Activated CD4-positive, alpha-beta memory T cell treated with anti-CD3 and anti-CD28 coated beads, Interleukin-2, amount 10 ng/mL, durations not matched to agents 7 days and 5 days (primary cell): ENCODE measurements at places on chromosomes 7 and 10.

DNA sequence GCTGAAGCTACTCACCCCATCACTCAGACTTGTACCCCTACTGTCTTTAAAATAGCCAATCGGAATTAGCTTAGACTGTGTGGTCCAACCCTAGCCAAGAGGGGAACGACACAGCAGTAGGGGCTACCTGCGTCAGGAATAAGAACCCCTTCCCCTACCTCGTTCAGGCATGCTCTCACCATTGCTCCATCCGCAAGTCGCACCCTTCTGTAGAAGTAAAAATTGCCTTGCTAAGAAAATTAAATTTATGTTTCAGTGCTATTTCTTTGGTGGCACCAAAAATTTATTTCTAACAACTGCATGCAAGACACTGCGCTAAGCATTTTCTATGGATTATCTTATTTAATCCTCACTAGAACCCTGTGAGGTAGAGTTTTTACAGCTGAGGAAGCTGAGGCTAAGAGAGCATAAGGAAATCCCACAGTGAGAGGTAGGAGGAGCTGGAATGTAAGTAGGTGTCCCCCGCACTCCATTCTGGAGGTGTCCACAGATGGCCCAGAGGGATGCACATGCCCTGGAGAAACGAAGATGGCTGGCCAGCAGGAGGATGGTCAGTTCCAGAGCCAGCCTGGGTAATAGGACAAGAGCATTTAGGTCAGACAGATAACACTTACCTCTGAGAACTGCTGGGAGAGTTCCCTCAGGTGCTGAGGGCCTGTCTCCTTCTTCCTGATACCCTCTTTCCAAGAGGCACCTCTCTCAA is 15.3 kb upstream of the CACUL1 start:
- no peak for DNase-seq

- no peak for DNase-seq
These were observed 16.7 kb upstream of the AZGP1 start for GRCh38 chr7:99992330-99993038.

DNA sequence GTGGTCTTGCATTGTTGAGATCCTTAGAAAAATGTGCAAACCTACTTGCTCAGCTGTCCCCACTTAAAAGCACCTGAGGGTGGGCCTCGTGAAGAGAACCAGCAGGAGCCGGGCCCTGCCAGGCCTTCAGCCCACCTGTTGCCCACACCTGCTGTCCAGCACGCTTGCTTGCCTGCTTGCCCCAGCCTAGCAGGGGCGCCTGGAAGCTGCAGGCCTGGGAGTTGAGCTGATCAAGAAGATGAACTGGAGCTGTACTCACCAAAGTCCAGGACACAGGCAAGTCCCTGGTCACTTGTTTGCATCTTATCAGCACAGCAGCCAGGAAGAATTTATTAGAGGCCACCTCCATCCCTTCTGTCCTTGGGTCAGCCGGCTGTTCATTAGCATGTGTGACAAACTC is 23.2 kb downstream of the CYP26A1 start:
- no peak for DNase-seq

GRCh38 chr10:97643441-97643985 is 3.0 kb downstream of the PI4K2A start:
- DNase-seq, result no peak

- no peak for DNase-seq
These were observed 146.0 kb downstream of the TNS3 start for GRCh38 chr7:47435889-47436312.

GRCh38 chr7:140300243-140301136 is 97.8 kb downstream of the SLC37A3 start:
- no peak for DNase-seq

GRCh38 chr7:2273866-2274265 is 31.8 kb downstream of the NUDT1 start:
- DNase-seq, result no peak

DNA sequence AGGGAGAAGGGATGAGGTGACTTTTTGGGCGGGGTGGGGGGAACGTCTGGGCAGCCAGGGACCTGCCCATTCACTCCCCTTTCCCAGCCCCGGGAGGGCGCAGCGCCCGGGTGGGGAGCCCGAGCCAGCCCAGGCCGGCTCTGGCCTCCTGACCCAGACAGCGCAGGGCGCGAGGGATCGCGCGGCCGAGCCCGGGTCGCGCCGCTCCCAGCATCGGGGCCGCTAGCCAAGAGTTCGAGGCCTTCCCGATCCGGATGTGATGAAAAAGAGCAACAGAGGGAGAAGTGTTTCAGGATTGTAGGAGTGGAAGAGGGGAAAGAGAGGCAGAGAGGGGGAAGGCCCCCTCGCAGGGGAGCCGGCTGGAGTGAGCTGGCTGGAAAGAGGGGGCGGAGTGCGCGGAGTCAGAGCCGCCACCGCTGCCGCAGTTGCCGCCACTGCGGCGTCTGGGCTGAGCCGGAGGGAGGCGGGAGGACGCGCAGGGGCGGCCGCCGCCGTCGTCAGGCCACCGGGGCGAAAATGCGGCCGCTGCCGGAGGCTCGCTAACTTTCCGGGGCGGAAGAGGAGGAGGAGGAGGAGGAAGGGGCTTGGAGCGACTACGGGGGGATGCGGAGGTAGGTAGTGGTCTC is at the start of gene MDFIC:
Gene MDFIC, plus strand, starts transcription at position 69 of the 626 bp plus-strand sequence. CDS start 940 bp downstream, outside the sequence.
- peak; percentile 69 for DNase-seq

- peak; percentile 77 for DNase-seq
These were observed 2.2 kb downstream of the CYP17A1 start for GRCh38 chr10:102835007-102835482.

GRCh38 chr7:732094-732541 is 5.0 kb upstream of the PRKAR1B start:
- no peak for DNase-seq

DNA sequence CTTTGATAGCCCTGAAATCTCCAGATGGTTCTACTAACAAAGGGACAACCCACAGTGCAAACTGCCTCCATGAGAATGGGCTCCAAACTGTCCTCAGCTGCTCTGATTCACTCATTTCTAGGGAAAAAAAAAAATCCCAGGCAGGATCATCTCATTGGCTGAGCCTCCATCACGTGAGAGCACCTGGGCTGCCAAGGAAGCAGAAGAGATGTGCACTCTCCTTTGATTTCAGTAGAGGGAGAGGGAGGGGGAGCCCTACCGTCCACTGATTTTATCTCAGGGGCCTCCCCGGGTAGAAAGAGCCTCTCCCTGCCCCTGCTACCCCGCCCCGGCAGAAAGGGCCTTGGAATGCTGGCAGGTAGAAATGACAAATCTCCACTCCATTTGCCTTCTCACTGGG is 725.4 kb downstream of the PHTF2 start:
- DNase-seq, result no peak

- peak; percentile 92 for DNase-seq
These were observed at the start of gene MLLT10 for GRCh38 chr10:21533467-21534279. Gene MLLT10, plus strand, starts transcription at chr10:21534232. Its CDS starts 413 bp downstream, at chr10:21534645.

DNA sequence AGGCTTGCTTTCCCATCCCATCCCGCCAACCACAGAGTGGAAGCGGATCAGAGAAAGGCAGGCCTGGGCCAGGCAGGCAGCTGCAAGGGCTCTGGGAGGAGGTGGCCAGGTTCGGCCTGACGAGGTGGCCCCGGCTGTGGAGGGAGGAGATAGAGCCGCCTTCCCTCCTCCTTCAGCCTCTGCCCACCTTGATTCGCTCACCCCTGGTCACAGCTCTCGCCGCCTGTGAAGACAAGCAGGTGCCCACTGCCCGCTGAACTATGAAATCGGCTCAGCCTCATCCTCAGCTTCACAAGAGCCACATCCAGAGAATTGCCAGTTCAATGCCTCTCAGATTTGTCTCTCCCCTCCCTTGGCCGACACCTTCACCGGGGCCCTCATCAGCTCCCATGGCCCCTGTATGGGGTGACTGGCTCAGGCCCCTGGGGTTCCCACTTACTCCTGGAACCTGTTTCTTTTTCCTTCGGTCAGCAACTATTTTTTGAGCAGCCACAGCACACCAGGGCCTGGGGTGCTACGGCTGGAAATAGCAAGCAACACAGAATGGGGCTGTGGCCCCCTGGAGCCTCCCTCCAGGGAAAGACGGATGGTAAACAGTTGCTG is 80.0 kb upstream of the CHST15 start:
- DNase-seq, result no peak

GRCh38 chr7:85292908-85293576 is 106.2 kb upstream of the SEMA3D start:
- DNase-seq, result no peak

- no peak for DNase-seq
These were observed 20.5 kb upstream of the DLD start for GRCh38 chr7:107870427-107871000.

DNA sequence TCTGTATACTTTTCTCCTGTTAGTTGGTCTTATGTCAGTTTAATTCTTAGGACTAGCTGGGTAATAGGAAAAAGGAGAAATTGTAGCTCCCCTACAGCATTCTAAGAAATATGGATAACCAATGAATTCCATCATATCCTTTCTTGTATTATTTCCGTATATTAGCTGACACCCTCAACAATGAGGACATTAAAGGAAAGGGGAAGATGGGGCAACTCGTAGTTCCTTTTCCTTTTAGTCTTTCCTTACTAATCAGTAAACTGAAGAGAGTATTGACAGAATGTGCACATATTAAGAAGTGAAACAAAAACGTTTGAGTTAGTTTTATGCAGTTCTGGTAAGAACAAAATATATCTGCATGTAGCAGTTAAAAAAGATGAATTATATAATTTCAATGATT is 35.1 kb upstream of the C10orf67 start:
- DNase-seq, result no peak

GRCh38 chr10:90302758-90303481 is 554.9 kb downstream of the HTR7 start:
- no peak for DNase-seq

DNA sequence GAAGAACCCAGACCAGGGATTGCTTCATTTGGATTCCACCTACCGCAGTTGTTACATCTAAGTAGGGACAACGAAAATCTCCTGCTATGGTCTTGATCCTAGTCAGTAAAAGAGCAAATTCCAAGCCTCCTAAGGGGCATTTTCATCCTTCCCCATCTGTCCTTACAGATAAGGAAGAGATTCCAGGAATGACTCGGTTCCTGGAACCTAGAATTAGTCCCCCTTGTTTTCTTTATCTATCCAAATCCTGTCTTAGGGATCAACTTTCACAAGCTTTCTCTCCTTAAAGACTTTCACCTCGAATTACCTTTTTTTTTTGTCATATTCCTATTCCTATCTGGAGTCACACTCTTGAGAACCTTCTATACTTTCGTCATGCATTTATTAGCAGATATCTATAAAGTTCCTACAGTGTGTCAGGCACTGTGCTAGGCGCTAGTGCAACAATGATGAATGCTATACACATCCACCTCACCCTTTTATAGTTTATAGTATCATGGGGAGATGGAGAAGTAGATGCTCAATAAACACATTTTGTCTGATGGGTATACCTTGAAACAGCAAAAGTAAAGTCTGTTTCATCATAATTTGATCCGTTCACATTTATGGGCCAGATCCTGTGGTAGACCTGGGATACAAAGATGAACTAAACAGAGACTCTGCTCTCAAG is 39.2 kb downstream of the LAMB4 start:
- no peak for DNase-seq

- DNase-seq, result peak; percentile 47
These were observed 93.7 kb downstream of the EPC1 start for GRCh38 chr10:32253276-32253675.

DNA sequence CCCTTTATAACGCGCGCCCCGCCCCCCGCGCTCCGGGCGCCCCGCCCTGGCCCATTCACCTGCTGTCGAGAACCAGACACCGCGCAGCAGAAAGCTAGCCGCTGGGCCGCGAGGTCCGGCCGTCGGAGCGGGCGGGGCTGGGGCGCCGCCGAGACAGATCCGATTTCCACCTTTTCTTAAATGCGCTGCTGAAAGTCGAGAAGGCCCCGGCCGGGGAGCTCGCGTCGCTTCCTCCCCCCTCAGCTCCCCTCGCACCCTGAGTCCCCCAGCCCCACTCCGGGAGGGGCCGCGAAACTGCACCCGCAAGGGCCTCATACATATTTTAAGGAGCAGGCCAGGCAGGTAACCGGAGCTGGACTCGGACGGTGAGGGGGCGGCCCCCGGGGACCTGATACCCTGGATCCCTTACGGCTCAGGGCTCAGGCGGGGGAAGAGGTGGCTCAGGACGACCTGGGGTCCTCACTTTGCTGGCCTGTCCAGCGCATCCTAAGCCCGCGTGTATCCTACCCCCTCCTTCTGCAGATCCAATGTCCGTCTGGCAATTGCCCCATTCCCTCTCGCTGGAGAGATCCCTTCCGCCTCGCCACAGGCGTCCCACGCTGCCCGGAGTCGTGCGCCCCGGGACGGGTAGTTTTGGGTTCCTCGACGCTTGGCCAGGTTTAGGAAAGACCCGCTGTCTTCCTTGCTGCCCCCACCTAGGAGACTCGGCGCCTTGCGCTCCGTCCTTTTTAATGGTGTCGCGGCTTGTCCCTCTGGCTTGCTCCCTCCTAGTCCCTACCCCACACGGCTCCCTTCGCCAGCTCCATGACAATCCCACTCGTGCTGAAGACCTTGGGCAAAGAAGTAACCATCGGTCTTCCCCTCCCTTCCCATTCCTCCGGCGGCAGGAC is 170.6 kb downstream of the UBE2H start:
- DNase-seq, result no peak

GRCh38 chr7:135117096-135117495 is 30.8 kb upstream of the TMEM140 start:
- DNase-seq, result no peak

DNA sequence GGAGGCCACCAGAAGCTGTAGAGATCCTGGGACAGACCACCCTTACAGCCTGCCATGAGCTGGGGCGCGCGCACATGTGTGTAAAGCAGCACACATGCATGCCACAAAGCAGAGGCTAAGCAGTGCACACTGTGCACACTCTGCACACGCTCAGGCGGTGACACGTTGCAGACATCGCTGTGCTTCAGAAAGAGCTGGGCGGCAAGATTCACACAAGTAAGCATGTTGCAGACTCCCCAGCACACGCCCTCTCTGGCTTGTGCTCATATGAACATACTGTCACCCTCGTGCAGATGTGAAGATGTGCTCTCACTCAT is 478.9 kb downstream of the DNAJB6 start:
- no peak for DNase-seq

GRCh38 chr10:34407324-34407805 is 407.7 kb downstream of the PARD3 start:
- DNase-seq, result no peak
